CD4-positive, alpha-beta T cell treated with Interferon alpha-2 for 1 hour (primary cell): ENCODE measurements at places on chromosomes 2 and 18.

DNA sequence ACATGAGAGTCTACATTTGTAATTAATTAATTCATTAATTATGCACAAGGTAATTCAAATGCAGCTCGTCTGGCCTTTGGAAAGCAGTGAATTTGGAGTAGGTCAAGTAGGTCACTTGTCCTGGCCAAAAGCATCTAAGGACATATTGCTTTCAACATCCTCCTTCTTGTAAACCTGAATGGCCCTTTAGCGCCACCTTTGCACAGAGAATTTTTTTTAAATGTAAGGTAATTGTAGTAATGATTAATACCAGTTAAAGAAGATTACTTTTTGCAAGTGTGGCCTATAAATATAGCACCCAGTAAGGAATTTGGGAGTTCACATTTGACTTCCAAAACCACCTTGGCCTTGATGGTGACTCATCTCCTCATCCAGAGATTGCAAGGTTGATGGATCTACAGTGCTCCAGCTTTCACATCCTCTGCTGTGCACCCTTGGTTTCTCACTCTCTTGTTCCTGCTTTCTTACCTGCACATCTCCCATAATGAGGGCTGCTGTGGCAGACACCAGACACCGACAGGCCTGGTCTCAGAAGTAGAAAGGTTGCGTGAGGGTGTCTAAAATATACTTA lies 481.7 kb downstream of the TGIF1 start:
- DNase-seq, result no peak

DNA sequence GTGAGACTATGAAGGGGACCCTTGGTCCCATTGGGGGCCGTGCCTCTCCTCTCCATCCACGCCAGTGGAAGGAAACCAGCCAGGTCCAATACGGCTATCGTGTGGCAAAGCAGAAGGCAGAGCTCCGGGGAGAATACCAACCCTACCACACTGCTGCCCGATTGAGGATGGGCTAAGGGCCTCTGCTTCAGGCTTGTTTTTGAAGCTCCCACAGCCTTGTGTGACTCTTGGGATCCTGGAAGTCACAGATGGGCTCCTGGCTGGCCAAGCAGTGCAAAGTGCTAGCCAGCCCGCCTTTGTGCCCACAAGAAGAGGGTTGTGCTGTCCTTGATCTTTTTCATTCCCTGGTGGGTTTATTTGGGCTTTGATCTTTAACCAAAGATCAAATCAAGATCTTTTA lies 70.6 kb upstream of the ID2 start:
- no peak for DNase-seq

DNA sequence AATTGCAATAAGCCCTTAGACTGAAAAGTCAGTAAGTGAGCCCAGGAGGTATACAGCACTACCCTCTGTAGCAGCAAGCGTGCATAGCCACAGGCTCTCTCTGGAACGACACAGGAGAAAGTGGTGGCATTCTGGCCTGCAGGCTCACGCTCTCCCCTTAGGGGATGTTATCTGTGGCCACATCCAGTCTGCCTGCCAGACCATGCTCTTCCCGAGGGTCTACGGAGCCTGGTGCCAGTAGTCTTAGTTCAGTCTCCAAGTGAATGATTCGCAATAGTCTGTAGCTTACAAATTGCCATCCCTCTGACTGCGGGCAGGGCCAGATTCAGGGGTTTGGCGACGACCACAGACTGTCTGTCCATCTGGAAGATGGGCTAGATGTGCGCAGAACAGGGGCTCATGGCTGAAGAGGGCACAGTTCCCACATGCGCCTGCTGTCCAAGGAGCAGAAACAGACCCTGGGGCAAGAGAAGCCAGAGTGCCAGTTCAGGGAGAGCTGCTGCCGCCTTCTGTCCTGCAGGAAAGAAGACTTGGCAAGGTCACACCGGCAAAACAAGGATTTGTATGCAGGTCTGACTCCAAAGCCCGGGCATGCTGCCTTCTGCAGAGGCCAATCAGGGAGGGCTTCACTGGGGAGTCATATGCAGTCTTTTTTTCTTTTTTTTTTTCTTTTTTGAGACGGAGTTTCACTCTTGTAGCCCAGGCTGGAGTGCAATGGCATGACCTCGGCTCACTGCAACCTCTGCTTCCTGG lies 3.5 kb upstream of the KLF11 start:
- DNase-seq, result no peak

DNA sequence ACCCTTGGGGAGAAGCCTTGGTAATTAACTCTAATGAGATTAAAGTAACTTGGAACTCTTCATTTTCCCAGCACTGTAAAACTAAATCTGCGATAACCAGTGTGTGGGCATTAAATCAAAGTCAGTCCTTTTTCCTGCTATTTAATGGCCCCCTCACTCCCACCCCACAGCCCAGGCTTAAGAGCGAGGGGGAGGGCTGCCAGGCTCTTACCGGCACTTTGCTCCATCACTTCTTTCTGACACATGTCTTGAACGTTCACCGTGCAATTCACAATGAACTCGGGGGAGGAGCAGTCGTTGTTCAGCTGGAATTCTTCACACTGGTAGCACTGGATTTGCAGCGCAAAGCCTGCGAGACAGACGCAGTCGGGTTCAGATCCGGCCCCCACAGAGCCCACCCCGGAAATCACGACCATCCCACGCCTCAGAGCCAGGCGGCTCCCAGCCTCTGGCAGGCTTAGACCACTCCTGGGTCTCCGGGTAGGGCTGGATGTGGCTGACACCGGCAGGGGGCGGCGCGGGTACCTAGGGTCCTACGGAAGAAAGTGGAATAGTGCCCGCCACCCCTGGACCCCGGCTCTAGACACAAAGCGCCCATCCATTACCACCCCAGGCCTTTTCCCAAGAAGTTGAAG lies 1.7 kb downstream of the LYPD1 start:
- no peak for DNase-seq

- DNase-seq, result no peak
Measured at GRCh38 chr2:10228611-10229365, 73.9 kb upstream of the HPCAL1 start.

DNA sequence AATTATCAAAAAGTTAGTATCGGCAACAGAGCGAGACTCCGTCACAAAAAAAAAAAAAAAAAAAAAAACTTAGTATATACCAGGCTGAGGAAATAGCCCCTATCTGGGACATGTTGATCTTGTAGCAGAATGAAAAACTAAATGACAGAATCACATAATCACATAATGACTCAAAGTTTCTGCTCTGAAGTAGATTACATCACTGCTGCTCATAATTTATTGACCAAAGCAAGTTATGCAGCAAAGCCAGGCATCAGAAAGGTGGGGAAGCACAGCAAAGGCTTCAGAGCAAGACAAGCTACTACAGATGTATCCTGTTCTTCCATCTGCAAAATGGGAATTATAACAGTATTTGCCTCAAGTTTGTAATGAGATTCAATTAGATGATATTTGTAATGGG lies 68.1 kb downstream of the BOD1L2 start:
- DNase-seq, result no peak

DNA sequence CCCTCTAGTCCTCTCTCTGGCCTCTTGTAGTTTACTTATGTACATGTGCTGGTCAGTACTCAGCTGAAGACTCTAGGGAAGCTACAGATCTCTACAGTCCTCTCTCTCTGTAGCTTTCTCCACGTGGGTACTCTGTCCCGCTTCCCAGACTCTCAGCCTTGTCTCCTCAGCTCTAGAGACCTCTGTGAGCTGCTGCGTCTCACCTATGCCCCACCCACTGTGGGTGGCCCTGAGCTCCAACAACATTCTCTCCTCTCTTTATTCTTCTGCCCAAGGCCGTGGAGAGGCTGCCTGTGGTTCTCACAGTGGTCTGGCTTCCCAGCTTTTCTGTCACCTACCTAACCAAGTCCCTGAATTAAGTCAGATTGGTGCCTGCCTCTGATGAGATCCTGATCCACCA lies 33.4 kb downstream of the MFSD6 start:
- DNase-seq, result no peak

- no peak for DNase-seq
Measured at GRCh38 chr18:513826-514530, 13.5 kb upstream of the COLEC12 start.
